ENCODE measurements at places on chromosomes 4 and X. TPM values are rescaled to one million over a fixed set of nuclear protein-coding genes. Genes with fewer than 3 reads are reported as not detected.

The PRRG1 gene
- total RNA-seq = 12.8 TPM

The JADE3 gene
- 6.4 TPM for total RNA-seq

The PITX2 gene
- 0.33 TPM for total RNA-seq

The SOX3 gene
- total RNA-seq = not detected

The ADH4 gene
- 0.10 TPM for total RNA-seq

The RTL5 gene
- total RNA-seq = 5.3 TPM

The PAGE4 gene
- not detected for total RNA-seq

Data from smooth muscle cell of the pulmonary artery (primary cell).